Thoracic aorta (tissue), 2 donors: ENCODE measurements at places on chromosomes 4 and X. TPM values are rescaled to one million over a fixed set of nuclear protein-coding genes. Genes with fewer than 3 reads are reported as not detected.

DNA sequence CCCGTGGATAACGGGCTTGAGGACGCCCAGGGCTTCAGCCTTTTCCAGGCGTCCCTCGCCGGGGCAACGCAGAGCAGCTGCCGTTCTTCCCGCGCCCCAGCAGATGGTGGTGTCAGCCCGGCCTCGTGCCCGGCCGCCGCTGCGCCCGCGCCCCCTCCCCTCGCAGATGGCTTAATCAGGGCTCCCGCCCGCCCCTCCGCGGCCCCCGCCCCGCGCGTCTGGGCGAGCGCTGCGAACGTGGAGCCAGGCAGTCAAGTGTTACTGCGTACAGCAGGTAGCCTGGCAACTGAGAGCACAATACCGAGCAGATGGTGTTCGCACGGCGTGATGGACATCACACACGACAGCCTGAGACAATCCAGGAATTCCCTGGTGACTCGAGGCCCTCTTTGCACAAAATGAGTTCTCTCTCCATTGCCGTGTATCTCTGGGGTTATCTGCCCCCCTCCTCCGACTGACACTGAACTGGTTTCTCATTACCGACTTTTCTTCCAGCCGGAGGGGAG, 69.3 kb downstream of the MGST2 start:
- DNase-seq, result peak; percentile 50

DNA sequence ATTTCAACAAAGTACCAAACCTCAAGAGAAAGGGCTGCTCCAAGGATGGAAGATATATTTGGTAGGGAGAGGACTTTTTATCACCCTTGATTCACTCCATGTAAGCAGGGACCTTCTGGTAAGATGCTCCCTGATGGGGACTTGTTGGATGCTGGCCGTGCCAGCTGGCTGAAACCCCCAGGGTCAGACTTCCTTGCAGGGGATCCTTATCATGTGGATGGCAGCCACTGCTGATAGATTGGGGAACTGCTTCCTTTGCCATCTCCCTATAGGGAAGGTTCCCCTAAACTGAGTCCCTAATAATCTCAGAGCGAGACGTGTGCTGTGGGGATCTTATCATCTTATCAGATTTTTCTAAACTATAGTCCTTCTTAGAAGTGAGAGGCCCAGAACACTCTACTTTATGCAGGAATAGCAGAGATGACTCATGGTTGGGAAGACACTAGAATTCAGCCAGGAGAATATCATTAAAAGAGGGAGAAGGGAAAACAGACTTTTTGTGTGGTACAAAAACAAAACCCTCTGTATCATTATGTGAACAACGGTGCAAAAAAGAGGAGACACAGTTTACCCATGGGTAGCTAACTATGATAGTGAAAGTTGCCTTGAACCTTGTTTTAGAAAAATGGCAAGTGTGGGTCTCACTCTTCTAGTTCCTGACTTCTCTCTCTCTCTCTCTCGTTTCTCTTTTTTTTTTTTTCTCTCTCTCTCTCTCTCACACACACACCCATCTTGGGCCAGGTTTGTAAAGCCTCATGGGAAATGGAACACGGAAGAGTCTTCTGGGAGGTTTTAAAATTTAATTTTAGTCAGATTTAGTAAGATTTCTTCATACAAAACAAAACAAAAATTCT, 16.1 kb downstream of the RHOH start:
- no peak for DNase-seq

DNA sequence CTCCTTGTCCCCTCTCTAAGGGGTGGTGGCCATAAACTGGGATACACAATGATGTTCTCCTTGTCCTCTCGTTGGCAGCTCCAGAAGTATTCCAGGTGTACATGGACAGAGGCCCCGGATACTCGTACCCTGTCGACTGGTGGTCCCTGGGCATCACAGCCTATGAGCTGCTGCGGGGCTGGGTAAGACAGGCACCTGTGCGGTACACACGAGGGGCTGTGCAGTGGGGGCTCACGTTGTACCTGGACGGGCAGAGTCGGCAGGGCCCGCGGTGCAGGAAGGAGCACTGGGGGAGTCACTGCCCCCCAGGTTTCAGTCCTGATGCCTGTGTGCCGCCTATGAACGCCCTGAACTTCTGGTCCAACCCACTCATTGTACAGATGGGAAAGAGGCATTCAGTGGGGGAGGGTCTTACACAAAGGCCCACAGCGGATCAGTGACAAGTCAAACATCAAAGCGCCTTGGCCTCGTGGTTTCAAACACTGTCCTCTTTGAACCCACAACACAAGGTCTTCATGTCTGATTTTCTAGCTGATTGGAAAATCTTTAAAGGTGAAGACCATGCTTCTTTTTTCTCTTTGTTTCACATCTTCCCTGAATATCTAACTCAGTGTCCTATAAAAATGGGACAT, 261.6 kb downstream of the EVC2 start:
- DNase-seq, result no peak

DNA sequence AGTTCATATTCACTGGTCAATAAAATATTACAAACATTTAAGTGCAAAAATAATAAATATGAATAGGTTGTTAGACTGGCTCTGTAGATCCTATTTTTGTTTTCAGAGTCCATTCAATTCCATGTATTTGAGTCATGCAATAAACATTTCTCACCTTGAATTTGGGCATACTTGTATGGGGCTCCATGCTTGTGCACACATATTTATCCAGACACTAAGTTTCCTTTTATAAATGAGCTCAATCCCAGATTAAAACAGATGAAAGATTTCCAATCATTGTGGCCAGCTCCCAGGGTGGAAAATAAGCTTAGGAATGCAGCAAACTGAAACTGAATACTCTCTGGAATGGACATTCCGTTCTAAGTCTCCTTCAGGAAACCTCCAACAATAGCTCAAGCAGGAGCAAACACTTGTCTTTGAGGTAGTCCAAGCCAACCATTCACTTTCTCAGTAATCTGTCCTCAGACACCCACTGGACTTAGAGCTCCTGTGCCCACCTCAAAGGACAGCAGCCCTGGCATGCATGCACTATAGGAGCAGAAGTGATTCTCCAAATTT, 16.4 kb downstream of the DMD start:
- no peak for DNase-seq

- DNase-seq, result no peak
Observed at GRCh38 chr4:122602277-122603142, 18.4 kb downstream of the IL21 start.

- DNase-seq, result no peak
Observed at GRCh38 chrX:19698122-19698521, 182.8 kb upstream of the MAP3K15 start.

GRCh38 chrX:49071877-49072711, 1.7 kb downstream of the PRAF2 start:
- DNase-seq, result peak; percentile 49

- DNase-seq, result no peak
Observed at GRCh38 chrX:153593811-153594500, 5.0 kb downstream of the CCNQ start.

- no peak for DNase-seq
Observed at GRCh38 chr4:16729336-16729735, 169.1 kb downstream of the LDB2 start.

DNA sequence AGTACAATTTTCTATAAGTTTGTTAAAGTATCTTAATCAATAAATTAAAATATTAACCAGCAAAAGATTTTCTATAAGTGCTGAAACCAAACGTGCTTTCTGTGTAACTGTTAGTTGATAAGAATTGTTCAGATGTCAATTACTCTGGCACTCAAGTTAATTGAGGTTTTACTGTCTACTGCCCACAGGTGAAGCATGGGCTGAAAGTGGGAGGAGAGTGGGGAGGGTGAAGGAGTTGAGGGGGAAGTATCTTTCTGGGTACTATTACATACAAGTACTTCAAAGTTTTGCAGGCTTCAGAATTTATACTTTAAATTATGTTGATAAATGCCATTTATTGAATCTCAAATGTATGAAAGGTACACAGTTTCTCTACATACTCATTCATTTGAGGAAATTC, 19.1 kb upstream of the CXCL3 start:
- no peak for DNase-seq

GRCh38 chr4:119221412-119221811, 8.9 kb downstream of the USP53 start:
- DNase-seq, result no peak

CLGN gene
- total RNA-seq, result 0.21 TPM

EBP gene
- 18.8 TPM for total RNA-seq

SH2D1A gene
- total RNA-seq, result 0.71 TPM

UBA6 gene
- total RNA-seq, result 28.3 TPM

GLUD2 gene
- 2.5 TPM for total RNA-seq
